ENCODE measurements at places on chromosomes 3 and 15.

GRCh38 chr3:194328053-194328657 is 23.0 kb downstream of the CPN2 start:
- DNase-seq: no peak

DNA sequence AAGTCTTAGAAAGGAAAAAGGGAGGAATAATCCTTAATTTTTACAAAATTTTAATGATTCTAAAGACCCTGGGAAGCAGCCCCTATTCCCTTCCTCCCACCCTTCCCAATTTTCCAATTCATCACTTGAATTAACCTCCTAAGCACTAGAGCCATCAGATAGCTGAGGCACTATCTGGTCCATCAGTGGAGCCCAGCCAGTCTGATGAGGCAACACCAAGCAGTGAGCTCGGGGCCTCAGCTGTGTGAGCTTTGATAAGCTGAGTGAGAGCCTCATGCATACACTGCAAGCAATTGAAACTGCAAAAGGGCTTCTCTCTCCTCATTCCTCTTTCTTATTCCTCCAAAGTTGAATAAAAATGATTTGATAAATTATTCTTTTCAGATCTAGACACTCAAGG is 31.9 kb downstream of the TUSC7 start:
- no peak for DNase-seq

GRCh38 chr3:65145680-65146079 is 457.9 kb upstream of the ADAMTS9 start:
- DNase-seq: no peak

- no peak for DNase-seq
Measured at GRCh38 chr3:141605883-141606282, 119.1 kb downstream of the RASA2 start.

DNA sequence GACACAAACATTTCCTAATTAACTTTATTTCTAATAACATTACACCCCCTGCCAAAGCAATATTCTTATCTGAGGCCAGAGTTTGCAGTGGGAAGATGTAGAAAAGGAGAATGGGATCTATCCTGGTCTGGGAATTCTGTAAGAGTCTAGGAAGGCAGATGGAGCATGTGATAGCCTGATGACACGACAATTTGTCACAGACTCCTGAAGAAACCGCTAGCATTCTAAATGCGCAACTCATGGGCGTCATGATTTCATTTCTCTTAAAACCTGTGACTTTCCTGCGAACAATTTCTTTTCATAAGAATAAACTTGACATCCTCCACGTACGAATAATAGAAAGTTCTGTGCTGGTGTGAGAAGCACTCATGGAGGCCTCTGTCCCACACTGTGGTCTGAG is 72.9 kb upstream of the ATP10A start:
- DNase-seq: no peak

GRCh38 chr3:5022187-5022965 is 43.1 kb downstream of the BHLHE40 start:
- no peak for DNase-seq

DNA sequence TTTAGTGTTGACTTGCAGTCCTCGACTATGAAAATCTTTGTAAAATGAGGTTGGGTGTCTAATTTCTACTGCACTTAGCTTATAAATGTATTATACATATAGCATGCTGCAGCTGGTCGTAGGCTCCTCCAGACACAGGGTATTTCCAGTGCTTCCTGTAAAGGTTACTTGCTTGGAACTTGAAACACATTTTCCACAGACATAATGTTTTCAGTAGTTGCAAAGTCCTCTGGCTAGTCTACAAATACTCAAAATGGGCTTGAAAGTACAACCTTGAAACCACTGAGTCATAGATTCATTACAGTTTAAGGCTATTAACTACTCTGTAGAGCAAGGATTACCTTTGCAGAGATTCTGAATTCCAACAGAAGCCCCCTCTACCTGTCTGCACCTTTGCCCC is 464.1 kb downstream of the RAP2B start:
- DNase-seq: no peak

- DNase-seq: no peak
Measured at GRCh38 chr3:125261031-125261430, 48.5 kb upstream of the SLC12A8 start.

DNA sequence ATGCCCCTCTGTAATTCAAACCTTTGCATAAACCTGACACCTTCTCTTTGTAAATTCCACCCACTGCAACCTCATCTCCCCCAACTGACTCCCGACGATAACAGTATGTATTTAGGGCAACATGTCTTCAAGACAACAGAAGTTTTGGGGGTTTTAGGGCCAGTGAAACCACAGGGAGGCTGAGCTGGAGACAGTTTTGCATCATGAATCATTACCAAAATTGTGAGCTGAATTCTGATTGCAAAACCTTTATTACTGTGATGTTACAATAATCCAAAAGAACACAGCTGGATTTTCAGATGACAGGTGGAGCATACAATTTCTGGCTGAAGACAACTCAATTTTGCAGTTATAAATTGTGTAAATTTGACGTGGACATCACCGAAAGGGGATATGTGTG is 281.3 kb upstream of the TTC14 start:
- DNase-seq: no peak

DNA sequence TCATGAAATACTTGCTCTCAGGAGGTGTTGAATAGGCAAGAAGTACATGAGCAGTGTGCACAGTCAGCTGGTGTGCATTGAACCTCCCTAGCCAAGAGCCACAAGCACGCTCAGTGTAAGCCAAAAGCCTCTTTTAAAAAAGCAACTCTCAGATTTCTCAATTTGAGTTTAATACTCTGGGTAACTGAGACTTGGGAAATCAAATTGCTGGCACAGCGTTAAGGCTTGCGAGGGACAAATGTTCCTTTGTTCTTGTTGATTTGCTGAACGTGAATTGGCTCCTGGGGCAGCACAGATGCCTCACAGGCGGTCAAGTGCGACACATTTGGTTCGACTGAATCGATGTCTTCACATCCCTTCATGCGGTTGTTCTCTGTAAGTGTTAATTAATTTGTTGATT is at the start of gene FAM240A:
FAM240A (plus strand) TSS at position 202 of the 400 bp plus-strand sequence; CDS start at position 361, 159 bp downstream.
- DNase-seq: no peak

GRCh38 chr3:6805236-6805635 is 55.7 kb upstream of the GRM7 start:
- DNase-seq: no peak

- no peak for DNase-seq
Measured at GRCh38 chr15:72161361-72162132, 36.0 kb downstream of the GRAMD2A start.

DNA sequence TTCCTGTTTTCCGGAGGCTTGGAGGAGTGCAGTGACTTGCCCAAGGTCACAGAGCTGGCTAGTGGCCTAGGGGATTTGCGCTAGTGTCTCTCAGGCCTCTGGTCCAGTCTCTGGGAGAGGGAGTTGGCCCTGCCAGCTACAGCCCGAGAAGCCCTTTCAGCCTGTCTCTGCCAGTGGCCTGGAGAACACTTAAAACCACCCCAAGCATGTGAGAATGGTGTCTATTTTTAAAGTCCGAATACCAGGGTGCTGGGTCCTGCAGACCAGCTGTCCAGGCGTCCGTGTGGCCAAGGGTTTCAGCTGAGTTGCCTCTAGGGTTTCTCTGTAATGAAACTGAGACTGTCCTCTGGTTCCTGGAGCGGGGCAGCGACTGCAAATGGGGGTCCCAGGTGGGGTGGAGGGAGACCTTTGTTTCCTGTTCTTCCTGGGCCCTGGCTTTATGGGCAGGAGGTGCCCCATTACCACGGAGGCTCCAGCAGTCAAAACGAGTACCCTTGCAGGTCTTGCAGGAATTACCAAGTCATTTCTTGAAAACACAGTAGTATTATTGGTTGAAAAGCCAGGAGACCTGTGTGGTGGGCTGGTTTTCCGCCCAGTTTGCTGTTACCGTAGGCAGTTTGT is 2.2 kb downstream of the CAND2 start:
- DNase-seq: no peak

- no peak for DNase-seq
Measured at GRCh38 chr3:12613250-12613649, 50.7 kb downstream of the RAF1 start.

GRCh38 chr15:84907731-84908130 is 23.3 kb downstream of the SLC28A1 start:
- DNase-seq: no peak

- DNase-seq: no peak
Measured at GRCh38 chr3:171522651-171523050, 62.4 kb upstream of the TNIK start.

DNA sequence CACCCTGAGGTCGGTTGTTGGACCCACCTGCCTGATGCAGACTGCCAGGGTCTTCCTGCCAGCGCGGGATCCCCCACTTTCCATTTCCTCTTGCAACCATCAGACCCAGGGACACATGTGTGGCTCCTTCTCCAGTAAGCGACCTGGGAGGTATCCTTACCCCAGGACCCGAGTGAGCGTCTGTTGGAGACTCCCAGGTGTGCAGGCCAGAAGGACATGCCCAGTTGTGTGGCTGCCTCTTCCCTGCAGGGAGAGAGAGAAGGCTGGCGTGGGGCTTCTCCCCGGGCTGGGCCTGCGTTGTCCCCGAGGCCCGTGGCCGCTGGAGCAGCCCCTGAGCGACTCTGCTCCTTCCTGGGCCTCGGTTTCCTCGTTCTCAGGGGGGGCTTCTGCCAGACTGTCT is 56.8 kb downstream of the APBA2 start:
- no peak for DNase-seq

DNA sequence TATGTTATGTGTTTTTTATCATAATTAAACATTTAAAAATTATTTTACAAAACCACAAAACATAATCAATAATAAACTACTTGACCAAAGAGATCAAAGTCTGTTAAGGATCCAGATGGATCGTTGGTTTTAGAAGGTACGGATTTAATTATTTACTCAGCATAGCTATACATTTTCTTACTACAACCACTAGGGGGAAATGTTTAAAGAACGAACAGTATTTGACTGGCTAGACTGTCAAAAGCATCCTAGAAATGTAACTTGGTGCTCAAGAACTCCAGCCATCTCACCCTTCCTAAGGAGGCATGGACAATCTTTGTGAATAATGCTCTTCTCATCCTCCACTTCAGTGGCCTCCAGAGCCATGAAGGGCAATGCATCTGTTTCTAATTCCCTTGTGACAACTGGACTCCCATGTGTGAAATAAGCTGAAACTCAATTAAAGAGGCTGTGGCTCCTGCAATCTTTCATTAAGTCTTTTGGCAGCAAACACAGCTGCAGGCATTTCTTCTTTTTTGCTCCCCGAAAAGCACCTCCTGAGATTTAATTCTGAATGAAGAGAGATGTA is 94.7 kb upstream of the TUSC7 start:
- no peak for DNase-seq

DNA sequence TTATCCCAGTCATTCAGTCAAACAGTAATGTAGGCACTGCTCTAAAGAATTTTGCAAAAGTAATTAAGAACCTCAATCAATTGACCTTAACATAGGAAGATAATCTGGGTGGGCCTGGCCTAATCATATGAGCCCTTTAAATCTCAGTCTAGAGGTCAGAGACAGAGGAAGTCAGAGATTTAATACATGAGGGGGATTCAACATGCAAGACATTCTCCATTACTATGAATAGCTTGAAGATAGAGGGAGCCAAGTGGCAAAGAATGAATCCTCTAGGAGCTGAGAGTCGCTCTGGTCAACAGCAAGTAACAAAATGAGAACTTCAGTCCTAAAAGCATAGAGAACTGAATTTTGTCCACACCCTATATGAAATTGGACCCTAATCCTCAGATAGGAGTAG is 39.0 kb upstream of the MBNL1 start:
- no peak for DNase-seq

DNA sequence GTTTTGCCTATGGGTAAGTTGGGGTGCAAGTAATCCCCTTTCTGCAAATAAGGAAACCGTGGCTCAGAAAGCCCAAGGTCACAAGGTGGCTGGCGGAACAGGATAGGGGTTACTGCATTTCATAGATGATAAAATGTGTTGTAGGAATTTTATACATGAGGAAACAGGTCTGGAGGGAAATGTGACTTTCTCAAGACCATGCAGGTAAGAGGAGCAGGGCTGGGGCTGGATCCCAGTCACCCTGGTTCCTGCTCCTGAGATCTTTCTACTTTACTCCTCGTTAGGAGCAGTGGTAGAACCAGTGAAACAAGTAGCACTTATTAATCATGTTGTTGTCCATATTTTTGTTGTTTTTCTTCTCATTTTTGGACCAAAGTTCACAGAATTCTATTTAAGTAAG is 63.2 kb downstream of the SSUH2 start:
- DNase-seq: no peak

GRCh38 chr15:48466079-48466478 is 134.8 kb downstream of the DUT start:
- no peak for DNase-seq

DNA sequence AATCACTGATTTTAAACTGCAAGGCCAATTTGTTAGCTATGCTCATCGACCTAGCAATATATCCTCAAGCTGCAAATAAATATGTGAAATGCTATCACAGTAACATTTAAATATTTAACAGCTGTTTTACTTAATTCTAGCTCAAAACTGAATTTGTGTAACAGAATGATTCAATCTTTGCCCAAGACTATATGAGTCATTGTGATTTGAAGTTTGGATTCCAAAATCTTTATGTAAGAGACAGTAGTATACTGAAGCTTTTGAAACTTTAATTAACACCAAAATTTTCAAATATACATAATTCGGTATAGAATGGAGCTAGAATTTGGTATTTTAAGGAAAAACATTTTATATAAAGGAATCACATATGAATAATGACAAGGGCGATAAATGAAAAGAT is 603.0 kb upstream of the ROBO2 start:
- DNase-seq: no peak

DNA sequence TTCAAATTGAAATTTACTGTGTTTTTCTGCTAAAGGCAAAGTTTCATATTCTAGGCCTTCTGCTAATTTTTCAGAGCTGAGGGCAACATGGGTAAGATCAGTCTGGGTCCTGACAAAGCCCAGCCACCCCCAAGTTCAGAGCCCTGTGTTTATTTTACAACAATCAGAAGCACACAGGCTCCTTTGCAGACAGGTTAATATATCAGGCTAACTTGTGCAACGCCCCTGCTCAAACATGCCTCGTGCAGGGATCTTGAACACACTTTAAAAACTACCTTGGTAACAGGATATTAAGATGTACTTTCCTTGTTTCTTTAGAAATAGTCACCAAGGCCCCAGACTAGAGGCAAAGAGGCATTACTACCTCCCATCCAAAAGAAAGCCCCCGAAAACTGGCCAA is 64.0 kb downstream of the POLR2M start:
- no peak for DNase-seq

- DNase-seq: no peak
Measured at GRCh38 chr3:58059349-58060321, 51.4 kb downstream of the FLNB start.

DNA sequence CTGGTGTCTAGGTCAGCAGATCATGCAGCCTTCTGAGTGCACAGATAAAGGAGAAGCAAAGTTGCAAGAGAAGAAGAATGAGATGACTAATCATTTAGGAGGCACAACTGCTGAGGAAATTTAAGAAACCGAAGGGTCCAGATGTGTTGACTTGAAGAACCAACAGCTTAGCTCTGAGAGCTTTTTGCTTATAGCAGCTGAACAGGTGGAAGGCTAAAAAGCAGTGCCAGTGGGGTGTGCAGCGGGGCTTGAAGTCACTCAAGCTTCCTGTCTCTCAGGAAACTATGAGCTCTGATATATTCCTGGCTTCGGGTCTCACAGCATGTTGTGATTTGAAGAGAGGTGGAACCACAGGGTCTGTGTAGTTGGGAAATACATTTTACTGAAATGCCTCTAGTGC is 305.7 kb downstream of the RYR3 start:
- DNase-seq: no peak
